ENCODE measurements at places on chromosomes 3 and 15.

DNA sequence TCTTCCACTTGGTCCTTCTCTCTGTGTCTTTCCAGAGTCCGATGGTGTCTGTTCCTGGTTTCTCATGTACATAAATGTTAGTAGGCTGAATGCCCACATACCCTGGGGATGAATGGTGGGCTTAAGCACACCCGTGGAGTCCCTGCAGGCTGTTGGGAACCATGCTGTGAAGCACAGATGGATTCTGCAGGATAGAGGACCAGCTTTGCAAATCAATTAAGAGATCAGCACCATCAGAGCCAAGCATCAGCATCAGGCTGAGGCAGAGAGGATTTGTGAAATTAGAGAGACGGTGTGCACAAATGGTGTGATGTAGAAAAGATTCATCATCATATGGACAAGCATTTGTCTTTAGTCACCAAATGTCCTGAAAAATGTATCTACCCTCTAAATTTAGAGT, 127.1 kb downstream of the SV2B start:
- no peak for DNase-seq

- no peak for DNase-seq
These were observed 20.5 kb upstream of the SELENOT start for GRCh38 chr3:150582620-150583019.

DNA sequence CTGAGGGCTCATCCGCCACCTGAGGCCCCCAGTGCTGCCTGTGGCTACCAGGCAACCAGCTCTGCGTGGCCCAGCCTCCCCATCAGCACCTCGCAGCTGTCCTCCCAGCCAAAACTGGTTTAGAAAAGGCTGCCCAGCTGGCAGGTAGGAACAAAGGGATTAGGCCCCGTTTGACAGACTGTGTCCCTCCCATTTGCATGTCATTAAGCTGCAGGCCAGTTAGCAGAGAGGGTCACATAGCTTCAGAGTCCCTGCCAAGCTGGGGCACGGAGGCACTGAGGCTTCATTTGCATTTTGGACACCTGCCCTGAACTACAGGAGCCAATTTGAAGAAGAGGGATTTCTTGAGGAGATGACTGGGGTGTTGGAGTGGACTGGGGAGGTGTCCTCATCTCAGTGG, 177.9 kb downstream of the TLE3 start:
- no peak for DNase-seq

DNA sequence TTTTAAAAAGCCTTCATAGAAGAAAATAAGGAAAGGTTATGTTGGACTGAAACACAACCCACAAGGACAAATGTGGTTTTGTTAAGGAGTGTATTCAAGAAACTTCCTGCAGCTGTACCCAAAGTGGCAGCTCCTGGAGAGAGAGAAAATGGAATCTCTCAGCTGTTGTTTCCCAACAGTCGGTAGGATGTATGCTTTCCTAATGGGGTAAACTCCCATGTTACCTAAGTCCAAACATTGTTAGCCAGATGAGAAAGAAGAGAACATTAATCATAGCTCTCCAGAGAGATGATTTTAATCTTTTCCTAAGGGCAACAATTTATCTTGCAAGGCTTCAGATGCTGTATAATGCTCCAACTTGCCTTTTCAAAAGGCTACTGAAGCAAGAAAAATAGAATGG, 22.6 kb upstream of the TEX9 start:
- peak; percentile 90 for DNase-seq

GRCh38 chr3:11581237-11582190, 62.2 kb downstream of the VGLL4 start:
- no peak for DNase-seq

- no peak for DNase-seq
These were observed 30.2 kb upstream of the LEKR1 start for GRCh38 chr3:156795890-156796481.

DNA sequence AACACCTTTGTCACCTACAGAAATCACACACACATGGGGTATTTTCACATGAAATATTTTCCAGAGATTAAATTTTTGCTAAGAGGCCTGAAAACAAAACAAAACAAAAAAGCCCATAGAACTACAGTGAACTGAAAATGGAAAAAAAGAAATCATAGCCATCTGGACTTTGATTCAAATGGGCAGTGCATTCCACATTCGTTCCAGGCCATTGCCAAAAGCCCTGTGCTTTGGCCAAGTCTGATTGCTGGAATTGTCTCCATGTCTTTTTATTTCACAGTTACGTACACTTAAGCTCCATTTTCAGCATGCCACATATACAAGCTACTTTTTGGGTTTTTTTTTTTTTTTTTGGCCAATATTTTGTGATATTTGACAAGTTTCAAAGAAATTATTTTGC, 47.1 kb downstream of the TFG start:
- DNase-seq, result no peak

GRCh38 chr3:49053543-49053942, 24.3 kb upstream of the IMPDH2 start:
- DNase-seq, result no peak

DNA sequence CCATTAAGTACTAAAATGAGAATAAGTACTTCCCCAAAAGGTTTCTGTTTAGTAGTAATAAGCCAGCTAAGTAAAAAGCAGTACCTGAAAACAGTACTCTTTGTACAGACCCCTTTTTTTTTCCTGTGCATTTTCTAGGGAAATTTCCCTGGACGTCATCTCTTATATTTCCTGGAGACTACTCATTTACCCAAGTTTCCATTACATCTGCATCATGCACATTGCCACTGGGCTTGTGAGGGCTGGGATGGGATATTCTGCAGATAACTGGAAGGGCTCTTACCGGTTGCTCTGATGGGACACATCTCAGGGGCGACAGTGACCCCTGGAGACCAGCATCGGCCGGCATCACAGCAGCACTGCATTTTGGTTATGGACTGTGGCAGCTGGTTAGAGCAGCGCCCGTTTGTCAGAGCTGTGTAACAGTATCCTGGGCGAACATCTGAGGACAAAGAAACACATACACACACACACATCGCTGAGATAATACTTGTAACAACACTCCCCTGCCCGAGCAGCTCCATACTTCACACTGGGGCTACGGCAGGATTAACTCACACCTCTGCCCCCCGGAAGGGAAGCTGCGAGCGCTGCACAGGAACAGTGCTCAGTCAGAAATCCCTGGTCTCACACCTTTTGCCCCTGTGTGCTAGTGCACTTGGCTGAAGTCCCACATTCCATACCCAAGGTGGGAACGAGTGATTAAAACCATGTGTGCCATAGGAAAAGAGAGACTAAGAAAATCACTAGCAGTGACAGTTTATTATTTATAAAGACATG, 124.9 kb downstream of the FBN1 start:
- no peak for DNase-seq

GRCh38 chr15:100889385-100890050, 9.9 kb downstream of the ALDH1A3 start:
- no peak for DNase-seq

GRCh38 chr15:89168316-89168833, 53.0 kb downstream of the RLBP1 start:
- no peak for DNase-seq

DNA sequence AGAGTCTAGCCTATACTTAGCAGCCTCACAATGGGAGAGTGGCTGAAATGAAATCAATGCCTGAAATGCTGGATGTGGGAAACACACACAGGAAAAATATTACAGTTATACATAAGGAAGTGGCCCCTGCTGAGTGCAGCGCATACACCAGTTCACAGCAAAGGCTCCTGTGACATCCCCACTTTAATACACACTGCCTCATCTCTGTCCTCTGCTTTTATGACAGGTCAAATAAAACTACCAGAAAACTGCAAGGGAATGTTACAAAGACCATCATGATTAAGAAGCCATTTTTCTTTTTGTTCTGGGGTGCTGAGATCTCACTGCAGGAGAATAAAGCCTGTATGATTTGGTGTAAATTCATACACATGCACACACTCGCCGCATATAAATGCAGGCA, 214.3 kb downstream of the ARRDC4 start:
- DNase-seq, result no peak
